Activated naive CD8-positive, alpha-beta T cell treated with anti-CD3 and anti-CD28 coated beads, Interleukin-2, amount 50 U/mL, for 24 hours (primary cell): ENCODE measurements at places on chromosomes 6 and 20.
A peak's percentile ranks its signal among the peaks of the same experiment; 100 is the strongest.

DNA sequence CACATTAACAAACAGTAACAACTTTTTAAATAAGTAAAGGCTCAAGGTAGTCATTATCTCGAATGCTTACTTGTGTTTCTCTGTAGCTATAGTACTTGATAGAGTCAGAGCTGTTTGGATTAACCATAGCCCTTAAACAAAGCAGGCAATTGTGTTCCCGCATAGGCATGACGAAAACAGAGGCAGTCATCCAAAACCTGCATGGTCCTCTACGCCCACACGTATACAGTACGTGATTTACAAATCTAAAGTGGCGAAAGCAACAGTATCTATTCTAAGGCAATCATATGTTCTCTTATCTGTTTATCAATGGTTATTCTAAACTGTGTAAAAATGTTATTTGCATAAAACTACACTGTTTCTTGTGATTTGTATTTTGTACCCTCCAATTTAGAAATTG, 31.8 kb downstream of the HFE start:
- no peak overlapping the region for H3K27ac ChIP-seq
- H3K4me3 ChIP-seq, result no peak overlapping the region
- DNase-seq, result no peak
- H3K4me1 ChIP-seq, result peaks cover 37% of the 10 kb centered on the region
- H3K27me3 ChIP-seq, result peaks cover 9% of the 10 kb centered on the region

GRCh38 chr20:40802886-40803285, 113.8 kb upstream of the MAFB start:
- H3K27me3 ChIP-seq, result peaks cover 5% of the 10 kb centered on the region
- no peak for DNase-seq
- H3K27ac ChIP-seq, result no peak overlapping the region
- H3K36me3 ChIP-seq, result no peaks in the 10 kb centered on the region

DNA sequence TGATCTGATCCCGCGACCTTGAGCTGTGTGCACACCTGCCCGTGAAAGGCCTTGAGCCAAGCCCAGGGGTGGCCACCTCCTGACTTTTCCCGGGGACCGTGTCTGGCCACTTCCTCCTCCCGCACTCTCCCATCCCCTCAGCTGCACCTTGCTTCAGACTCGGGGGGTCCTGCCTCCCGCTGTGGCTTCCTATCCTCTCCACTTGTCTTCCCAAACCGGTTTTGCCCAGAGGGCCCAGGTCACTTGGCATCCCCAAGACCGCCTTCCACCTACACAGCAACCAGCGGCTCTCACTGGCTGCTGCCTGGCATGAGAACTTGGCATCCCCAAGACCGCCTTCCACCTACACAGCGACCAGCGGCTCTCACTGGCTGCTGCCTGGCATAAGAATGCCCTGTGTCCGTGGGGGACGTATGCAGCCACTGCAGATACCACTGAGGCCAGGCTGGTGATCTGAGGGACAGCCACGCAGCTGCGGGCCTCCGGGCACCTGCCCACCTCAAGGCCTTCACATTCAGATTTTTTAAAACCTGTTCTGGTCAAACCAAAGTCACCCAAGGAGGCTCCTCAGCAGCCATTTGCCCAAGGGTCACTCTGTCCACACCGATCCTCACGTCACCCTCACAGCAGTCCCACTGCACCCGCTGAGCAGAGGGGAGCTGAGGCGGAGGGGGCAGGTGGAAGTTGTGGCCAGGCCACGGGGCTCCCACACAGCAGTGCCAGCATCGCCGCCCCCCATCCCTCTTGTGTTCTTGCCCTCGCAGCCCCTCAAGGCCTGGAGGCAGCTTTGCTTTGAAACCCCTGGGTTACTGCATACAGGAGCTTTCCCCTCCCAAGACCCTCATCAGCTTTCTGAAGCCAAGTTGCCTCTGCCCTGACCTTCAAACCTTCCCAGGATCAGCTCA, 245.5 kb downstream of the TAF4 start:
- no peaks in the 10 kb centered on the region for H3K4me1 ChIP-seq
- H3K27me3 ChIP-seq, result no peaks in the 10 kb centered on the region
- DNase-seq, result no peak
- H3K4me3 ChIP-seq, result no peak overlapping the region

- no peak overlapping the region for H3K4me3 ChIP-seq
- H3K27ac ChIP-seq, result no peak overlapping the region
- H3K36me3 ChIP-seq, result no peaks in the 10 kb centered on the region
- H3K27me3 ChIP-seq, result no peaks in the 10 kb centered on the region
- DNase-seq, result no peak
These were observed 357.8 kb upstream of the JARID2 start for GRCh38 chr6:14887986-14888574.

DNA sequence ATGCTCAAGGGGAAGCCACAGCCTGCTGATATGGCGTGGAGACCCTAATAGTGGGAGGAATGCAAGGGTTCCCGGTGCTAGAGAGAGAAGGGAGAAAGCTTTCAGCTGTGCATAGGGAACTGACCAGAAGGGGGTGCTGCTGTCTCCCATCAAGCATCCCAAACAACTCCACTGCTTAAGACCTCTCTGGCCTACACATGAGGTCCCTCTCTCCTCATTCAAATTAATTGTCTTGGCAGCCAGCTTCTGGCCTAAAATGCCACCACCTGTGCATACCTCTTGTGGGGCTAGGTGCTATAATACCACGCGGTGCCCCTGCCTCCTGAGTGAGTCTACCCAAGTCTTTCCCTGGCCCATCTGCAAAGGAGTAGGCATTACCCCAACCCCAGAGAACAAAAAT, 14.5 kb downstream of the ADISSP start:
- no peaks in the 10 kb centered on the region for H3K27me3 ChIP-seq
- peak; percentile 69 for DNase-seq
- no peak overlapping the region for H3K4me3 ChIP-seq
- H3K4me1 ChIP-seq, result peaks cover 15% of the 10 kb centered on the region
- H3K36me3 ChIP-seq, result peaks cover 4% of the 10 kb centered on the region

GRCh38 chr6:110878751-110879522, 4.4 kb downstream of the AMD1 start:
- H3K27me3 ChIP-seq, result peaks cover 2% of the 10 kb centered on the region
- peaks cover 51% of the 10 kb centered on the region for H3K36me3 ChIP-seq
- peaks cover 72% of the 10 kb centered on the region for H3K4me1 ChIP-seq
- H3K4me3 ChIP-seq, result peak overlapping the region; percentile 97
- peak overlapping the region; percentile 72 for H3K27ac ChIP-seq

DNA sequence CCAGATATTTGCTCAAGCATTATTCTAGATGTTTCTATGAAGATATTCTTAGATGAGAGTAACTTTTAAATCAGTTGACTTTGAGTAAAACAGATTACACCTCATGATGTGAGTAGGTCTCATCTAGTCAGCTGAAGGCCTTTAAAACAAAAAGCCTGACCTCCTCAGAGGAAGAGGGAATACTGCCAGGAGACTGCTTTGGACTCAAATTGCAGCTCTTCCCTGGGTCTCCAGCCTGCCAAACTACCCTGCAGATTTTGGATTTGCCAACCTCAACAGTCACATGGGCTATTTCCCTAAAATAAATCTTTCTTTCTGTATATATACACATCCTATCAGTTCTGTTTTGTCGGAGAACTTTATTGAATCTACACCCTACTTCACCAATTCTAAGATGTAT, 182.5 kb upstream of the TENT5A start:
- H3K36me3 ChIP-seq, result no peaks in the 10 kb centered on the region
- H3K4me1 ChIP-seq, result no peaks in the 10 kb centered on the region

GRCh38 chr6:127288705-127289104, 22.0 kb downstream of the RNF146 start:
- no peaks in the 10 kb centered on the region for H3K27me3 ChIP-seq
- peak overlapping the region; percentile 60 for H3K27ac ChIP-seq
- H3K4me1 ChIP-seq, result peaks cover 39% of the 10 kb centered on the region
- H3K4me3 ChIP-seq, result no peak overlapping the region
- DNase-seq, result no peak
- peaks cover 58% of the 10 kb centered on the region for H3K36me3 ChIP-seq

GRCh38 chr6:85364344-85364743, 85.5 kb upstream of the NT5E start:
- no peak overlapping the region for H3K4me3 ChIP-seq
- H3K4me1 ChIP-seq, result peaks cover 29% of the 10 kb centered on the region
- H3K27ac ChIP-seq, result no peak overlapping the region
- no peaks in the 10 kb centered on the region for H3K27me3 ChIP-seq

DNA sequence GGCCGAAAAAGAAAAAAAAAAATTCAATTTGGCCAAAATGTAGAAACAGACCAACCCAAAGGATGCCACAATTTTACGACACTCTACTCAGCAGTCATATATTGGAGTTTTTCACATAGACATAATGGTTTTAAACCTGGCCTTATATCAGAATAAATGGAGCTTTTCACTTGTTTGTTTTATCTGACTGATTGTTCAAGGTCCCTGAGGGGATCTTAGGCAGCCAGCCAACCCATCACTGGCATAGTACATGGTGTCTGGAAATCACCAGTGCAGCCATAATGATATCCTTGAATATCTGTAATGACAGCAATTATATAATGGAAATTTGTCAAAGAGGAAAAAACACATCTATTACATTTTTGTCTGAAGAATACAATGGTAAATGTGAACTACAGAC, 96.9 kb downstream of the PRSS35 start:
- H3K4me3 ChIP-seq, result no peak overlapping the region
- H3K36me3 ChIP-seq, result no peaks in the 10 kb centered on the region
- H3K27me3 ChIP-seq, result no peaks in the 10 kb centered on the region

- no peak overlapping the region for H3K27ac ChIP-seq
- peaks cover 3% of the 10 kb centered on the region for H3K4me1 ChIP-seq
- H3K27me3 ChIP-seq, result peaks cover 16% of the 10 kb centered on the region
- no peaks in the 10 kb centered on the region for H3K36me3 ChIP-seq
- DNase-seq, result no peak
These were observed 117.4 kb downstream of the VEGFA start for GRCh38 chr6:43887340-43887858.

GRCh38 chr6:1029141-1029540, 282.8 kb upstream of the FOXQ1 start:
- H3K4me1 ChIP-seq, result no peaks in the 10 kb centered on the region
- H3K4me3 ChIP-seq, result no peak overlapping the region
- peaks cover 5% of the 10 kb centered on the region for H3K27me3 ChIP-seq
- no peak for DNase-seq
- no peaks in the 10 kb centered on the region for H3K36me3 ChIP-seq
- no peak overlapping the region for H3K27ac ChIP-seq

DNA sequence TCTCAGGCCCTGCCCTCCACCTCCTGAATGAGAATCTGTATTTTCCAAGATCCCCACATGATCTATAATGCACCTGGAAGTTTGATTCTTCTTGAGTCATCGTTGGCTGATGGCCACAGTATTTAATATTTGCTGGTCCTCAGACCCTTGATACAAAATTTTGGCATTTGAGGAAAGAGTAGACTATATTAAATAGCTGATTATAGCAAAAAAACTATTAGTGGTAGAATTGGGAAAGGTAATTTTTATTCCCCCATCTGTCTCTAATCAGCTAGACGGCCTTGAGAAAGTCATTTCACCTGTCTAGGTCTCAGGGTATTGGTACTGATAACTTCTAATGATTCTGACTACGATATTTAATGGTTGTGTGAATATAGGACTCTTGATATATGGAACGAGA, 176.8 kb downstream of the BMP2 start:
- H3K27me3 ChIP-seq, result no peaks in the 10 kb centered on the region
- H3K36me3 ChIP-seq, result no peaks in the 10 kb centered on the region
- no peak for DNase-seq
- H3K4me3 ChIP-seq, result no peak overlapping the region
- H3K27ac ChIP-seq, result no peak overlapping the region
- H3K4me1 ChIP-seq, result no peaks in the 10 kb centered on the region

DNA sequence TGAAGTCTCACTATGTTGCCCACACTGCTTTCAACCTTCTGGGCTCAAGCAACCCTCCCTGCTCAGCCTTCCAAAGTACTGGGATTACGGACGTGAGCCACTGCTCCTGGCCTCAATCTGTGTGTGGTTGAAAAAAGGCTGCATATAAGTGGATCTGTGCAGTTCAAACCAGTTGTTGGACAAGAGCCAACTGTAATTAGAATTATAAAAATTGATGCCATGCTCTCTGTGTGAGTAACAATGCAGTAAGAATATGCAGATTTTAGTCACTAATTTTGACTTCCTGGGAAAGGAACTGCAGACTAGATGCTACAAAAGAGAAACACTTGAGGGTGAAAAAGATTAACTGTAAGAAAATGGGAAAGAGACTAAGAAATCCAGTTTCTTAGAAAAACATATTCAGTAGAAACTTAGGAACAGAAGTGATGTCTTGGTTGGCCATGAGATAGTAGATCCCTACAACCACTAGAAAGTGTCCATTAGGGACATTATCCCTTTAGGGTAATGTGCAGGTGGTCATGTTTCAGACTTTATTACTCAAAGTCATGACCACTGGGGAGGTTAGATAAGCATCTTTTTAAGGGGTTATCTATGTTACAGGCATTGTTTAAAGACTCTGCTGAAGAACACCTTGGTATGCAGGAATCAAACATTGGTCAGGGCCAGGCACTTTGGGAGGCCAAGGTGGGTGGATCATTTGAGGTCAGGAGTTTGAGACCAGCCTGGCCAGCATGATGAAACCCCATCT, 26.3 kb downstream of the ITCH start:
- DNase-seq, result no peak
- H3K27me3 ChIP-seq, result no peaks in the 10 kb centered on the region
- peaks cover 34% of the 10 kb centered on the region for H3K4me1 ChIP-seq

- peaks cover 6% of the 10 kb centered on the region for H3K36me3 ChIP-seq
- H3K4me3 ChIP-seq, result no peak overlapping the region
- H3K27me3 ChIP-seq, result no peaks in the 10 kb centered on the region
These were observed 96.3 kb downstream of the ASXL1 start for GRCh38 chr20:32454164-32455145.

GRCh38 chr6:168618546-168619315, 177.7 kb downstream of the SMOC2 start:
- no peaks in the 10 kb centered on the region for H3K36me3 ChIP-seq
- peaks cover 5% of the 10 kb centered on the region for H3K27me3 ChIP-seq
- H3K4me1 ChIP-seq, result peaks cover 7% of the 10 kb centered on the region
- no peak overlapping the region for H3K4me3 ChIP-seq

DNA sequence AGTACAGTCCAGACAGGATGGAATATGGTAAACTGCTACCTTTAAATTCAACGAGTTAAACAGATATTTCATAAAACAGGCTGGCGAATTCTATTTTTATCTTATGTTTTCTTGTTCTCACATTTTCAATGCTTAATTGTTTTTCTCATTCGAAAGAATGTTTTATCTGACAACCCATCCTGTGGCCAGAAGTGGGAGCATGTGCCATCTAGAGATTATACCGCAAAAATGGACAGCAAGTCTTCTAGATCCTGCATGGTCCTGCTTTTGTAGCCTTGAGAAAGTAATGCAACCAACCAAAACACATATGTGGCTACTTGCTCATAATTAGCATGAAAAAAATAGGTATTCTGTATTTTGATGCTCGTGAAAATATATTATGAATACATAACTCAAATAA, 30.7 kb downstream of the TUBB2B start:
- no peaks in the 10 kb centered on the region for H3K4me1 ChIP-seq
- peaks cover 8% of the 10 kb centered on the region for H3K27me3 ChIP-seq

GRCh38 chr6:1201547-1202200, 110.2 kb upstream of the FOXQ1 start:
- peaks cover 14% of the 10 kb centered on the region for H3K27me3 ChIP-seq
- H3K4me3 ChIP-seq, result no peak overlapping the region

DNA sequence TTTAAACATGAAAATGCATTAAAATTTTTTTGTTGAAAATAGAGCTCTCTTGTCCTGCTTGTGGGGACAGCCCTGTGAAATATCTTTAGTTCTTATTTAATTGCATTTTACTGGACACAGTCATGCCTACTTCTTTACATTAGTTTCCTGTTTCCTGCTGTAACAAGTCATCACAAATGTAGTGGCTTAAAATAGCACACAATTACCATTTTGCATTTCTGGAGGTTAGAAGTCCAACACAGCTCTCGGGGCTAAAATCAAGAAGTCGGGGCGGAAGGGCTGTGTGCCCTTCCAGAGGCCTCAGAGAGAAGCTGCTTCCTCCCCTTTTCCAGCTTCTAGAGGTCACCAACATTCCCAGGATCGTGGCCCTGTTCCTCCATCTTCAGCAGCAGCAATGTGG, 29.4 kb downstream of the PNLDC1 start:
- H3K27me3 ChIP-seq, result no peaks in the 10 kb centered on the region
- no peak overlapping the region for H3K27ac ChIP-seq
- H3K4me3 ChIP-seq, result no peak overlapping the region
- no peaks in the 10 kb centered on the region for H3K36me3 ChIP-seq
